ENCODE measurements at places on chromosomes 7 and 10.

DNA sequence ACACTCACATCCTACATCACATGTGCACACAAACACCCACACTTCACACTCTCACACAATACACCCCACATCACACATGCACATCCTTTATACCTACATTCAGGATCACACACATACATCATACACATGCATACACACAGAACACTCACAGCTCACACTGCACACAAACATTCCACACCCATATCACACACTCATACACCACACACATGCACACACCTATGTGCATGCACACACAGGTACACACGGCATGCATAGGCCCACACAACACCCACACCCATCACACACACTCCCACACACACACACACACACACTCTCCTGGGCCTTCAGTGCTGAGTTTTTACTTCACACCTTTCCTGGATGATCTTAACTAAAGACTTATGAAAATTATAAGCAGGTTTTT lies 220.5 kb downstream of the DNAJB6 start:
- DNase-seq: no peak

- no peak for DNase-seq
These were observed 37.2 kb upstream of the CUL1 start for GRCh38 chr7:148661471-148661870.

GRCh38 chr7:12851841-12852240 lies 164.4 kb downstream of the ARL4A start:
- DNase-seq: no peak

- DNase-seq: no peak
These were observed 121.8 kb upstream of the CAV2 start for GRCh38 chr7:116377721-116378120.

DNA sequence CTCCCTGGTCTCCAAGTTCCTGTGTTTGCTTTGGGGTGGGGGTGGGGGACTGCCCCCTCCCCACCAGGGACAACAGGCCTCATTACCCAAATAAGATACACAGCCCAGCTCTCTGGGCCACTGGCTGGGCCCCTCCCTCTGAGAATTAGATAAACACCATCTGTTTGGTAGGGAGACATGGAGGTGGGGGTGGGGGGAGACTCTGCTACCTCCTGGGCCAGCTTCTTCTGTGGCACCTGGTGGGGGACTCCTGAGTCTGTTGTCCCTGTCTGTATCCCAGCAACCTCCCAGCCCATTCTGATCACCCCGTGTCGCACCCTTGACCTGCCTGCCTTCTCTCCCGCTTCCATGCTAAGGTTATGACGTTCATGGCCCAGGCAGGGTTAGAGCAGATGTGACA lies 5.8 kb downstream of the MLXIPL start:
- no peak for DNase-seq

DNA sequence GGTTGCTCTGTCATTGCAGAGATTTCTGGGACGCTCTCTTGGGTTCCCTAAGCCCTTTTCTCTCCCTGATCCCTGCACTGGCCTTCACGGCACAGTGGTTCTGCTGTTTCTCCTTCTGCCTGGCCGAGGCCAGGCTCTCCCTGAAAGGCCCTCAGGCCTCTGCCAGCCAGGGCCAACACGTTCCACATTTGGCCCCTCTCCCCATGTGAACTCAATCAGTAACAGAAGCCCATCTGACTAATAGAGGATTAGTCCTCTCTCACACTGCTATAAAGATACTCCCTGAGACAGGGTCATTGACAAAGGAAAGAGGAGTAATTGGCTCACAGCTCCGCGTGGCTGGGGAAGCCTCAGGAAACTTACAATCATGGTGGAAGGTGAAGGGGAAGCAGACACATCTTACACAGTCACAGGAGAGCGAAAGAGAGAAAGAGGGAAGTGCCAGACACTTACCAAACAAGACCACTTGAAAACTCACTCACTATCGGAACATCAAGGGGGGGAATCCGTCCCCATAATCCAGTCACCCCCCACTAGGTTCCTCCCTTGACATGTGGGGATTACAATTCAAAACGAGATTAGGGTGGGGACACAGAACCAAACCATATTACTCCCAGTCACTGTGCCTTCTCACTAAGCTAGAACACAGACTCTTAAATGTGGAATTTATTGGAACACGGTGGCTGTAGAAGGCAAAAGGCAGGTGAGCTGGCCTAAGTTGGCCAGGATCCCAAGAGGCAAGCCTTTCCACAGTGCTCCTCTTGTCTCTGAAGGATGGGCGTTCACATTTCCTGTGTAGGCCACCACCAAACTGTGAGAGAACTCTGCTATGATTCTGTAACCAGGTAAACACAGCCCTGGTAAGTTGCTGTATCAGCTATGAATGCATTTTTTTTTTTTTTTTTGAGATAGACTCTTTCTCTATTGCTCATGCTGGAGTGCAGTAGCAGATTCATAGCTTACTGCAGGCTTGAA lies 8.8 kb downstream of the FZD8 start:
- no peak for DNase-seq

GRCh38 chr7:103766660-103767059 lies 222.8 kb downstream of the RELN start:
- DNase-seq: no peak

DNA sequence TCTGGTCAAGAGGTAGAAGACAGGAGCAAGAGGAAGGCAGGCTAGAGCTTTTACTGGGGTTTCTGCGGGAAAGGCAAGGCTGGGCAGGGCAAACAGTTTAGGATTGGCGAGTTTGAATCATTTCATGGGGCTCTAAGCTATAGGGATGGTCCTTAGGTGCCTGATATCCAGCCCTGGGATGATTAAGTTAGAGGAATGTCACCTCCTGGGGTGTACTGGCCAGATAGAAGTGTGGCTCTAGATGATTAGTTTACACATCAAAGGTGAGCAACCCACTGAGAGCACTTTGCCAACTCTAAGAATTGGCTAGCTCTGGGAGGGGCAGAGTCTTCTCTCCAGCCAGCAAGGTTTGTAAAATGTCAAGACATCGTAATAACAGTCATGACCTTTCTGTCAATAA lies 52.4 kb downstream of the ZNF365 start:
- no peak for DNase-seq

All from stimulated activated CD8-positive, alpha-beta memory T cell treated with anti-CD3 and anti-CD28 coated beads, Interleukin-2, amount 100 ng/mL, for 1 hour (primary cell).